MV-4-11 (cell line): ENCODE measurements at places on chromosomes 7 and 10.

GRCh38 chr7:140082770-140083169 lies 20.0 kb upstream of the PARP12 start:
- no peak for DNase-seq

DNA sequence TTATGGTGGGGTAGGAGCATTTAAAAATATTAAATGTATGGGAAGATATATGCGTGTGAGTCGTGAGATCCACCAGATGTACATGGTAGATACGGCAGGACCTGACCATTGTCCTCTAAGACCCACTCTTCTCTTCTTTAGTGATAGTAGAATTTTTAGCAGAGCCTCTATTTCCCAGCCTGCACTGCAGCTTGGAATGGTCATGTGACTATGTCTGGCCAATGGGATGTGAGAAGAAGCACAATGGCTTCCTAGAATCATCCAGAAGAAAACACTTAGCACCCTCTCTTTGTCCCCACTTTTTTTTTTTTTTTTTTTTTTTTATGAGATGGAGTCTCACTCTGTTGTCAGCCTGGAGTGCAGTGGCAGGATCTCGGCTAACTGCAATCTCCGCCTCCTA lies 86.6 kb upstream of the CYTH3 start:
- DNase-seq: no peak

DNA sequence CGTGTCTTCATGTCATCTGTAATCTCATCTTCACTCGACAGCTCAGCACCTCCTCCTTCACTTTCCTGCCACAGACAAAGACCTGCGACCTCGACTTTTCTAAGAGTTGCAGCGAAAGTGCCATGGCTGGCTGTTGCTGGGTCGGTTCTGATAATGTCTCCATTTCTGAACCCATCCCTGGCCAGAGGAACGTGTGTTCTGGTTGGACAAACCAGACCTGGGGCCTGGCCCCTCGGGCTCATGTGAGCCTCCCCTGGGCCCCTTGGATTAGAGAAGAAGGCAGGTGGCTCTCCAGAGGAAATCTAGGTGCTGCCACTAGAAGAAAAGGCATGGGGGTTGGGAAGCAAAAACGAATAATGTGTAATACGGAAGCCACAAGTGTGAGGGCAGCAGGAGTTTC lies 273.7 kb downstream of the GLRX3 start:
- DNase-seq: no peak

DNA sequence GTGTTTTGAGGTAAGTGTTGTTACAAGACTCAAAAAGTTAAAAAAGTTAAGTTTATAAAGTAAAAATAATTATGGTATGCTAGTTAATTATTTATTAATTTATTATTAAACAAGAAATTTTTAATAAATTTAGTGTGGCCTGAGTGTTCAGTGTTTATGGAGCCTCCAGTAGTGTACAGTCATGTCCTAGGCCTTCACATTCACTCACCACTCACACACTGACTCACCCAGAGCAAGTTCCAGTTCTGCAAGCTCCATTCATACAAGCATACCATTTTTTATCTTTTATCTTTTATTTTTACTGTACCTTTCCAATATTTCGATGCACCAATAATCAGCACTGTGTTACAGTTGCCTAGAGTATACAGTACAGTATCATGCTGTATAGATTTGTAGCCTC lies 381.2 kb upstream of the MGMT start:
- DNase-seq: no peak

DNA sequence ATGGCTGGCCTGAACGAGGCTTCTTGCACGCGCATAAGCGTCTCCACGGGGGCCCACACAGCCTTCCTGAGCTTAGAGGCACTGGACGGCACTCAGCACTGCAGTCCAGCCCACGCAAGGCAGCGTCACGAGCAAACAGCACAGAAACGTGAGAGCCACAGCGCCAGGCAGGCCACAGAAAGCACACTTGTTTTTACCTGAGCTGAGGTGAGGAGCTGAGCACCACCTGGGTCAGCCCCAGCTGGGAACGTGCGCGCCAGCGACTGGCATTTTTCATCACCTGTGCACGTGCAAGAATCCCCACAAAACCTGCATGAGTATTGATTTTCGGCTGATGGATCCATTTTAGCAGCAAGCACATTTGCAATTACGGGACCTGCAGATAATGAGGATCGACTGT lies 26.7 kb downstream of the IQCE start:
- no peak for DNase-seq

DNA sequence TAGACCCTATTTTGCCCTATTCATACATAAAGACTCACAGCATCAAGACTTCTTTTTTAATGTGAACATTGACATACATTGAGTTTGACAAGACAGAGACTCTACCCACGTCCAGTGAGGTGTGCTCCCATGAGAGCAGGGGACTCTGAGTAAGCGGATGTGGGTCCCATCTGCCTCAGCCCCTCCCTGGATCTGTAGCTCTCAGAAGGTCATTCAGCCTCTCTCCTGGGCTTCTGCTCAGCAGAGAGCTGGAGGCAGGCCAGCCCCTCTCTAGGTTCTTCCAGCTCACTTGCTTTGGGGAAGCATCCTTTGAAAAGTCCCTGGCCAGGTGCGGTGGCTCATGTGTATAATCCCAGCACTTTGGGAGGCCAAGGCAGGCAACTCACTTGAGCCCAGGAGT lies 146.9 kb upstream of the ZMIZ1 start:
- DNase-seq: no peak

DNA sequence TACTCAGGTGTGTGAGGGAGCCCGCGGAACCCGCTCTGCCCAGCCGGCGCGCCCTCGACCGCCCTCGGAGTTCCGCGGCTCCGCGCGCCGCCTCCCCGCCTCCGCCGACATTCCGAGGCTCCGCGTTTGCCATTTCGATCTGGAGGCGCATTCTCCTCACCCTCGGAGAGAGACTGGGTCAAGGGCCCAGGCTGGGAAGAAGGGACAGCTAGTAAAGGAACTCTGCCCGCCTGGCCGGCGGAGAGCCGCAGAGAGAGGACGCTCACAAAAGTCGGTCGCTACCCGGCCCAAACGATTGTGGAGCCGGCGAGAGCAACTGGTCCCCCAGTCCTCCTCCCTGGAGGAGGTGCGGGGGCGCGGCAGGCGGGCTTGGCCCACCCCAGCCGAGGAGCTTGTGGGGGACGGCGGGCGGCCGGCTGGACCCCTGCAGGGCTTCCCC lies 74.5 kb upstream of the LEP start:
- no peak for DNase-seq

DNA sequence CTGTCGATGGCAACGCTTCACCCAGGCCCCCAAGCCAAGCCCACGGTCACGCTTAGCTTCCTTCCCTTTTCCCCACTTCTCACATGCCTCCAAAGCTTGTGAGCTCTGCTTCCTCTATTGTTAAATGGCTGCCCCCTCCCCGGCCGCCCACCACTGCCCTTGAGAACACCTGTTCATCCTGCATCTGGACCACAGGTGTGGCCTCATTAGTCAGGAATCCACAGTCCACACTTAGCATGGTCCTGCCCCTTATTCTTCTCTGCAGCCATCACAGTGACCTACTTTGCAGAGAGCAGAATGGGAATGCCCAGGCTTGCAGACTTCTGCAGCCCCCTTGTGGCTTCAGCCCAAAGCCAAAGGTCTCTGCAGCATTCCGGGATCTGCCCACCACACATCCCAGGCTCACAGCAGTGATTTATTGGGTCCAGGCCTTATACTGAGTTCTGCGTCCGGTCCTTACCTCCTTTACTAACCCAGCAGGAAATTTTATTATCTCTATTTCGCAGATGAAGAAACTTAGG lies 66.9 kb downstream of the PTPRE start:
- peak; percentile 18 for DNase-seq

DNA sequence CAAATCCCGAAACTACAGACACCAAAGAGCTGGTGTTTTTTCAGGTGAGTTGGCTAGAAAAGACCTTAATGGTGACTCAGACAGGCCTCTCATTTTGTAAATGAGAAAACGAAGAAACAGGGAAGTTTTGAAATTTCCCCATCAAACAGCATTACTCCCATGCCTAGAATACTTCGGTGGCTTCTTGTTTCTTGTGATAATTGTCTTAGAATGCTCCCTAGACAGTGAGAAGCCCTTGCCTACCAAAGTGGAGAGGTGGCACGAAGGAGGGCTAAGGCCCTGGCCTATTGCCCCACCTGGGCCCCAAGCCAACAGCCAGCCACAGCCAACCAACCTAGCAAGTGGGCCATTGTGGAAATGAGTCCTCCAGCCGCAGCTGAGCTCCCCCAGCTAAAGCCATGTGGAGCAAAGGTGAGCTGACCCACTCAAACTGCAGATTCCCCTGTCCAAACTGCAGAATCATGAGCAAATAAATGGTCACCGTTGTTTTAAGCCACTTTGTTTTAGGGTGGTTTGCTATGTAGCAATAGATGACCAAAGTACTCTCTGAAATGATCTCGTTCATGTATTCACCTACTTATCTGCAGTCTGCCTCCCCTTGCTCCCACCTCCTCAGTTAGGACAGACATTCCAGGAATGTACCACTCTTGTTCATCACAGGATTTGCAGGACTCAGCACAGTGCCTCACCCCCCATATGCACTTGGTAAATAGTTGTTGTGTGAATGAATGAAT lies 97.7 kb upstream of the FGFR2 start:
- DNase-seq: no peak

GRCh38 chr7:137360087-137360679 lies 16.6 kb upstream of the PTN start:
- no peak for DNase-seq

GRCh38 chr10:86591436-86591835 lies 62.9 kb upstream of the OPN4 start:
- DNase-seq: no peak

- DNase-seq: no peak
Observed at GRCh38 chr7:79563821-79564522, 110.5 kb upstream of the MAGI2 start.

- DNase-seq: no peak
Observed at GRCh38 chr7:138924501-138925225, 56.5 kb downstream of the KIAA1549 start.

DNA sequence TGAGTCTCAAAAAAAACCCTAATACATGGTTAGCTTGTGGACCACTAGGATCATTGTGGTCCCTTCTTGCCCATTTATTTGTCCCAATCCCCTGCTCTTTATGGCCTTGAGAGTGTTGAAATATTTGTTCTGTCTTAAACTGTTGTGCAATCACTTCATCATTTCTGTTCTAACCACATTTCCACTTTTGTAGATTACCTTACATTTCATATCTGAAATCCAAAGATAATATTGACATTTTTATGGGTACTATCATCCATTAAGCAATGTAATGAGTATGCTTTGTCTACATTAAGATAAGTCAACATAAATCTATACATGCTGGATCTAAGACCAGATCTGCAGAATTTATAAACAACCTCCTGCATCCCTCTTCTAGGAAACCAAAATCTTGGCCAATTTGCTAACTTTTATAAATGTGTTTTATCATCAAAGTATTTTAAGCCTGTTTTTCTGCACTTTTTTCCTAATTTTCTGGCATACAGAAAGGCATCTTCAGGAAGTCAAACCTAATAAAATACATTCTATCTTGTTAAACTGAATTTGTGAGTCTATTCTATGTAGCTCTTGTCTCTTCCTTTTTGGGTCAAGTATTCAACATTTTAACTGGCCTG lies 359.4 kb upstream of the CELF2 start:
- peak; percentile 65 for DNase-seq

DNA sequence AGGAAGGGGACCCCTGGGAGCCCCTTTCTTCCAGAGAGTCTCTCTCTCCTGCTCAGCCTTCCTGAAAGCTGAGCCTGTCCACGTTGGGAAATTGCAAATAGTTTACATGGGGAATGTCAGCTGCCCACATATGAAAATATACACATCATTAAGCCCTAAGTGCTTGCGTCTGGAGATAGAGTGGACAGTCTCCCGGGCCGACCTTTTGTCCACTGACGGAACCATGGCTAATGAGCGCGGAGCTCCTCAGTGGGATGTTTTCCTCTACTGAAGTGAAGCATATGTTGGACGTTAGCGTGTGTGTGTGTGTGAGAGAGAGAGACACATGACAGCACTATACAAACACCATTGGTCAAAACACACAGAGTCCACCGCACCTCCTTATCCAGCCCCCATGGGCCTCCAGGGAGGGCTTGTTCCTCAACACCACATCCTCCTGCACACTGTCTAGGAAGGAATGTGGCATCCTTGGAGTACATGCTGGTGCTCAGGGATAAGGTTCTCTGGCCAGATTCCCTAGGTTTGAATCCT lies 128.4 kb downstream of the RGS10 start:
- DNase-seq: no peak

- DNase-seq: peak; percentile 34
Observed at GRCh38 chr10:178208-178607, 43.0 kb downstream of the ZMYND11 start.
